CD4-positive, alpha-beta T cell treated with Interleukin-6 for 4 hours (primary cell): ENCODE measurements at places on chromosomes 7 and 10.

- DNase-seq: no peak
These were observed 59.8 kb upstream of the ANTXRL start for GRCh38 chr10:46226900-46227558.

GRCh38 chr10:124319926-124320391 lies 98.8 kb downstream of the OAT start:
- no peak for DNase-seq

GRCh38 chr10:61211468-61211867 lies 241.7 kb downstream of the TMEM26 start:
- DNase-seq: no peak

GRCh38 chr10:127908106-127908958 lies 1.4 kb downstream of the PTPRE start:
- no peak for DNase-seq

GRCh38 chr10:20276127-20276979 lies 460.1 kb downstream of the PLXDC2 start:
- no peak for DNase-seq

GRCh38 chr7:151978616-151979015 lies 22.4 kb downstream of the GALNTL5 start:
- DNase-seq: no peak

- no peak for DNase-seq
These were observed 171.6 kb downstream of the AUTS2 start for GRCh38 chr7:69769826-69770225.

DNA sequence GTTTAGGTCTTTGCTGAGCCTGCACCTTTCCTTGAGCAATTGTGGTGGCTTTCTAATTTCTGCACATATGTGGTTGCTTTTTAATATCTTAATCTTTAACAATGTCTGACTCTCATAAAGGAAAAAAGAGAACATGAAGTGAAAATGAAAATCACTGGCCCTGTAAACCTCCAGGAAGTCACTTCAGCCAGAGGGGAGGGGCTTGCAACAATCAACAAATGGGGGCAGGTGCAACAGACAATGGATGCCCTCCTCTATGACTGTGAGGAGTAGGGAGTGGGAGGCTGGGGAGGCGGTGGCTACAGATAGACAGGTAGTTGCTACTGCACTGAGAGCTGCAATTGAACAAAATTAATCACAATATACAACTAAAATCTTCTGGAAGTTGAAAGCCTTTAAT lies 1377.4 kb downstream of the XPNPEP1 start:
- DNase-seq: no peak

- no peak for DNase-seq
These were observed 198.2 kb downstream of the FANK1 start for GRCh38 chr10:126094537-126094936.

DNA sequence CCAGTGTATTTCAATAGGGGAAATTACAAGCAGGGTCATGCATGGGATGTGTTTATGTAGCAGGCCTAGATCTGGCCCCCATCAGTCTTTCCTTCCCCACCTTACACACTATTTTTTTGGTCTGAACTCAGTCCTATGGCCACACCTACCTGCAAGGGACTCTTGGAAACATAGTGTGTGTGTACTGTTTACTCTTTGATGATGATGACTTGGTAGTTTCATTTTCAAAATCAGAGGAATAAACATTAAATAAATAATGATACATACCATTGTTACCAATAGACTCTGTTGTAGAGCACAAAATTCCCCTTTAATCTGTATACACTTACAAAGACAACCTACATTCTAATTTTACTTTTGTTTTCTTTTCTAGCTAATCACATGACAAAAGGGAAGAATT lies 191.0 kb downstream of the ZEB1 start:
- DNase-seq: no peak

GRCh38 chr10:92239151-92239599 lies 51.7 kb downstream of the CPEB3 start:
- no peak for DNase-seq

DNA sequence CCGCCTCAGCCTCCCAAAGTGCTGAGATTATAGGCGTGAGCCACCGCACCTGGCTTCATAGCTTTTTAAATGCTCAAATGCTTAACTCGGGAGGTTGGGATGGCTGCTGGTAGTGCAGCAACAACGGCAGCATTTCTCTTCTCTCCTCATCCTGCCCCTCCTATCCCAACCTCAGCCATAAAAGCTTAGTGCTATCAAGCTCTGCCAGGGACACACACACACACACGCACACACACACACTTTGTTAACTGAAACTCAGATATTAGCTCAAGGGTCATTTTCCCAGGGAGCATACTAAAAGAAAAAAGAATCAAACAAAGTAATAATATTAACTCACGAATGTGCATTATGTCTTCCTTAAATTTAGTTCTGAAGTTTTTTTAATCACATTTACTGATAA lies 63.0 kb upstream of the HPS1 start:
- no peak for DNase-seq

DNA sequence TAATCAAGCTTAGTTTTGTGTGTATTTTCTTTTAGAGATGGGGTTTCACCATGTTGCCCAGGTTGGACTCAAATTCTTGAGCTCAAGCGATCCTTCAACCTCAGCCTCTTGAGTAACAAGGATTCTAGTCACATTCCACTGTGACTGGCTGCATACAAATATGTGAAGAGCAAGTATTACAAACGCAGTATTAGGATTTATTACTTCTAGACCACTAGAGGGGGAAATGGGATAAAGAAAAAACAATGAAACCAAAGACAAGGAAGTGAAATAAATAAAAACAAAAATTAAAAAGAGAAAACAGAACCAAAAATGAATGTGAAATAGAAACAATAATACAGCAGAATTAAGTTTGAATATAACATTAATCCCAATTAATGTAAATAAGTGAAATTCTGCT lies 308.7 kb downstream of the ANKRD30A start:
- no peak for DNase-seq

DNA sequence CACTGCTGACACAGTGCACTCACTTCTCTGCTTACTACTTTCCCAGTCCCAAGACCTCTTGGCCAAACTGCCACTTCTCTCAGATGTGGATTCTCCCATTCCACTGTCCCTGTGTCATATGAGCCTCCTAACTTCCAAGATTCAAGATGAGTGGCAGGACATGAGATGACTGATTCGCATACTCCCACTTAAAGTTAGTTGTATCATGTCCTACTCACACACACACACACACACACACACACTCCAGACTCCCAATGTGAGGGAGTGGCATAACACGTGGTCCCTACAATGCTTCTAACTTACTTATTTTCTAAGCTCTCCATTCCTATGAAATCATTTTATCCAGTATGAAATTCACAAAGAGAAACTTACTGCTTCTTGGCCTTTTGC lies 67.0 kb upstream of the CAV2 start:
- no peak for DNase-seq

DNA sequence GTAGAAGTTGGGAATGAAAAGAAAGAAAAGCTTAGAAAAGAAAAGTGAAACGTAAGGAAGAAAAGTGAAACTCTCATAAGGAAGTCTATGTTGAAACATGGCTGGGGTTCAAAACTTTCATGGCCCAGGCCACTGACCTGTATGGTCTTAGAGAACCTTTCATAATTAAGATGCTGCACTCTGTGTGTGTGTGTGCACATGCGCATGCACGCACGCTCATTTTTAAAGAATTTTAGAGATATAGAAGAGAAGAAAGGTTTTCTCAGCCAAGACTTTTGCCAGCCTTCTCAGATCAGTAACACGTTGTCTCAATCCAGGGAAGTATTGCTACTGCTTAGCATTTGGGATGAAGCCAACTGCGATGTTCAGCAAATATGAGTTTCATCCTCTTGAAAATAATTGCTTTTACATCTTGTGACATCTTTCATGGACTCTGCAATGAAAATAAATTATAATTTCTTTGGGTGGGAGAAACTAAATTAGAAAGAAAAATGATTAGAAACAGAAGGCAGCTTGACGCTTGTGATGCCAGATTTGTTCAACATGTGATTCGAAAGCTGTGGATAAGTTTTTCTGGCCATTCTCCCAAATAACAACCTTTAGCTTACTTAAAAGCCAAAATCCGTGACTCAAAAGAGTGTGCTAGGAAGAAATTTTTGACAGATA lies 16.2 kb upstream of the SLC26A4 start:
- DNase-seq: no peak

DNA sequence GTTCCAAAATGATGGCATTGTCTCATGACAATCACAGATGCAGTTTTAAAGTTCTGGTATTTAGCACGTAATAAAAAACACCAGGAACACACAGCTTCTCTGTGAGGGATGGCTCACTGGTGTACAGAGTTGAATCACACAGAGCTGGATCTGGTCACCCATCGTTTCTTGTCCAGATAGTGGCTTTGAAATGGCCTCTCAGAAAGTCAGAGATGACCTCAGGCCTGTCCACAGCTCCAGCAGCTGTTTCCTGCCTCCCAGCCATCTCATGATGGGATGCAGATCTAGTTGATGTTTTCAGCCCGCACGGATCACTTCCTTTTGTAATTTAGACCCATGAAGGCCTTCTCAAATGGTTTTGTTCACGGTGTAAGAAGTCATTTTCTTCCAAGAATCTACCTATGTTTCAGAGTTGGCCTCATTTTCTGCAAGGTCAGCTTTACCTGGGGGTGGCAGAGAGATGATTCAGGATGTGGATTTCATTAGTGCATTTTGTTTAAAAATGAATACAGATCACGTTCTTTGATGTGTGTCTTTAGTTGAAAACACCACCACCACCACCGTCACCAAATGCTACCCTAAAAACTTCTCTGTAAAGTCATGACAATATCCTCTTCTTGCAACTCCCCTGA lies 166.2 kb downstream of the SNX10 start:
- no peak for DNase-seq

DNA sequence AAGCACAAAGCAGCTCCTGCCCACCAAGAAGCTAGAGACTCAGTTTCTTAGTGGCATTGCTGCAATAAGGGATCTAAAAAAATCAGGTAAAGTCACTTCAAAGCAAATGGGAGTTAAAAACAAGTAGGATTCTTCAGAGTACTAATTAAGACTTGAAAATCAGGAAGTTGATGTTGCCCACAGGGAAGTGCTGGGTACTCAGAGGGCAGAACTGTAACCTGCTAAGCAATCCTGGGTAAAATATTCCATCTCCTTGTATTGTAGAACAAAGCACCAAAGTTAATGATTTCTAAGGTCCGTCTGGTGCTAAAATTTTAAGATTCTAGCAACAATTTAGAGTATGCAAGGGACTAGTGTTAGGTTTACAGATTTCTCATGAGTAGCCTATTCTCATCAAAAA lies 8.3 kb downstream of the PEX1 start:
- DNase-seq: no peak

GRCh38 chr7:142519079-142520078 lies 229.9 kb upstream of the PRSS1 start:
- no peak for DNase-seq

DNA sequence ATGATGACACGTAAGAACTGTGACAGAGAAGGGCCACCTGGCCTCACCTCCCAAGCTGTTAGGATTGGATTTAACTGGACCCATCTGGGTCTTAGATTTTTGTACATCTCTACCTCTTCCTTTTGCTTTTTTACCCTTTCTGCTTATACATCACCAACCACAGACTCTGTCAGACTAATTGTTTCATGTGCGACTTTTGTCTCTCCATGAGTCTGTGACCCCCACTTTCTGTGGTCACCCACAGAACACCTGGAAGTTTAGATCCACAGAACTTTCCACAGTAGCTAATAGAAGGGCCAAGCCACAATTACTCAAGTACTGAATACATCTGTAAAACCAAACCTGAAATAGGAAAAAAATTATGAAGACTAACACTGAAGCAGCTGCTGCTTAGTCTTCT lies 23.1 kb downstream of the SEC31B start:
- no peak for DNase-seq

DNA sequence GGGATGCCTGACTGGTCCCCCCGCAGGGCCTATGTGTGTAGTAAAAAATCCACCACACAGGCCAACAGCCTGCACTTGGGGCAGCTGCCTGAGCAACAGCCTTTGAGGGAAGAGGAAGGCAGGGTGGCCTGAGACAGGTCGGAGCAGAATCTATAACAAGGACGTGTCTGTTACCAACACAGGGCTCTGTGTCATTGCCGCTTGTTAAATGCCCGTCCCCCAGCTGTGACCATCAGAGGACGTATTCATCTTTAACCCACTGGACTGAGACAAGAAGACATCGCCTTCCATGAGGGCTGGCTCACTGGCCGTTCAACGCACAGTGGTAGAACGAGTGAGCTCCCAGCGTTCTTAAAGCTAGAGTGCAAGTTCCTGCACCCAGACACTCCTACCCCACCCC lies 7.8 kb downstream of the PDIA4 start:
- DNase-seq: no peak

DNA sequence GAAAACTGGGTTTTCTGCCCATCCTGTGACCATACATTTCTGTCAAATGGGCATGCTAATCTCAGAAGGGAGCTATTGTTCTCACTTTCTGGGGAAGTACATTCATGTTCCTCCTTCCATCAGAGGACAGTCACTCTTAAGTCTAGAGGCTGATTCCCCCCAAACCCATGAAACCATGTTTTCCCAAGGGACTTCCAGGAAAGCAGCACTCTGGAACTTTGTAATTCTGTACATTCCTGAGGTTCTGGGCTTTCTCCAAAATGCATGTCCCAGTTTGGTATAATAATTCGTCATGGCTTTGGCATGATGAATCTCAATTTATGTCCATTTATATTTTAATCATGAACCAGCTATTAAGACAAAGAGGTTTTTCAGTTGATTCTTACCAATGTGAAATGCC lies 688.1 kb downstream of the LRMDA start:
- DNase-seq: no peak
